ENCODE measurements at places on chromosomes 7 and 10.

- peak; percentile 11 for DNase-seq
These were observed 274.4 kb downstream of the THSD7A start for GRCh38 chr7:11557627-11558026.

GRCh38 chr10:119342335-119342734 lies 135.0 kb downstream of the GRK5 start:
- no peak for DNase-seq

DNA sequence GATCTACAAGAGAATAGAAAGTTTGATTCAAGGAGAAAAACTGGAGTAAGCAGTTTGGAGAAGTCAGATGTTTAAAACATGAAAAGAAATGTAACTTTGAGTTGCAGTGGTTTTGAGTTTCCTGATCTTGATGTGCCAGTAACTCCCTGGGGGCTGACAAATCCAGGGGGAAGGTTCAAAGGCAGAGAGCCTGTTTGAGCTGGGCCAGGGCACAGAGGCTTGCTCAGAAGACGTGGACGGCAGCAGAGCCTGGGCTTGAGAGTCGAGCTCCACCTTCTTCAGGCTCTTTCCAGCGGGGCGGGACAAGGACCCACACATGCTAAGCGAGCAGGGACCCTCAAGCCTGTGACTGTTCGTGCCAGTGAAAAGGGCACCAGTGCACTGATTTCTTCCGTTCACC lies 176.2 kb downstream of the MGMT start:
- no peak for DNase-seq

DNA sequence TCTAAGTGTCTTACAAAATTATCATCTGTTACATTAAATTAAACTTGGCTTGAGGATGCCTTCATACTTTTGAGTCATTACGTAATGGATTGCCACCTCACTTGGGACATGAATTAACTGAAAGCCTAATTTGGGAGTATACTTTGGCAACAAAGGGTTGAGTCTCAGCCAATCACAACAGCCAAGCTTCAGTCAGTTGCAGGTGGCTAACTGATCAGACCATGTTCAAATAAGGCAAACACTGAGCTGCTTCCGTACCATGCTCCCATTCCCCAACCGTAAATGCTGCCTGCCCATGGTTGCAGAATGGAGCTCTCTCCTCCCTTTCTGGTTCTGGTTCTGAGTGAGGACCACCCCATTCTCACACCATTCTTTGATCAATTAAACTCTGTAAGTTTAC lies 92.9 kb upstream of the STK17A start:
- DNase-seq = no peak

- no peak for DNase-seq
These were observed 268.4 kb downstream of the GPR37 start for GRCh38 chr7:124497176-124497575.

GRCh38 chr10:129120441-129120840 lies 346.6 kb upstream of the MGMT start:
- no peak for DNase-seq

DNA sequence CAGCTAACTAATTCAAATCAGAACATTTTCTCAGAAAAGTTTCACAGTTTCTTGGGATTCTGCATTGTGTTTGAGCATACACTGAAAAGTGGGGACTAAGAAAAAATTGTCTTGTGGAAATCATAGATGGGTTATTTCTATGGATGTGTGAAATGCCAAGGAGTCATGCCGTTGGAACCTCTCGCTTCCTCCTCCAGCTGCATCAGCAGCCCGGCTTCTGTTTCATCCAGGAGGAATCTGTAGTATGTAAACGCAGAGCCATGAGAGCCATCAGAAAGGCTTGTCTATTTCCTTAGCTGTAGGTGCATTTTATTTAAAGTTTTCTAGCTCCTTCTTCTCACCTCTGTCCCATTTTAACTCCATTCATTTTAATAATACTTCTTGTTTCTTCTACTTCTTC lies 1144.1 kb downstream of the GATA3 start:
- DNase-seq = peak; percentile 6

DNA sequence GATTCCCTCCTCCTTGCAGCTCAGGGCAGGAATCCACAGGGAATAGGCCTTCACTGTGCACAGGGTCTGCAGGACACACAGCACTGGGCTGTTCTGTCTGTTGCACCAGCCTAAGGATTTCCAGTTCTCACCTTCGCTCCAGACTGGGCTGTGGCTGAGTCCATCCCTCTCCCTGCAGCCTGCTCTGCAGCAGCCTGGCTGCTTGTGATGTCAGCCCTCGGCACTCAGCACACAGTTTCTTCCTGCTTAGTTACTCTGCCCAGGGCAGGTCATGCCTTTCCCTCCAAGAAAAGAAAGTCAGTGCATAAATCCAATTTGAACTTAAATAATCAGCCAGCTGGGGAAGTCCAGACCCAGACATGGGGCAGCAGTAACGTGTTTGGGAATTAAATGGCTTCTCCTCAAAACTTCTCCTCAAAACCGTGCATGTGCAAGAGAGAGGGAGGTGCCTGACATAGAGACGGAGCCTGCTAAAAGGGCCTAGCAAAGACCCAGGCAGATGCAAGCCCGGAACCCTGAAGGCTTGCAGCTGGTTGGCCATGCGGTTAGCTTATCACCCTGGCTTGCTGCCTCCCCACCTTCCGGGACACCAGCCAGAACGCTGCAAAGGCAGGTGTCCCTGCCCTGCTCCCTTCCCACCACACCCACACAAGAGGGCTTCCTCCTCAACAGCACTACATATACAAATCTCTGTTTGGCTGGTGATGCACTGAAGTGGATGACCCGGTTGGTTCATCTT lies 10.9 kb upstream of the GDF2 start:
- DNase-seq = no peak

- DNase-seq = no peak
These were observed 66.7 kb downstream of the HHEX start for GRCh38 chr10:92756201-92757065.

DNA sequence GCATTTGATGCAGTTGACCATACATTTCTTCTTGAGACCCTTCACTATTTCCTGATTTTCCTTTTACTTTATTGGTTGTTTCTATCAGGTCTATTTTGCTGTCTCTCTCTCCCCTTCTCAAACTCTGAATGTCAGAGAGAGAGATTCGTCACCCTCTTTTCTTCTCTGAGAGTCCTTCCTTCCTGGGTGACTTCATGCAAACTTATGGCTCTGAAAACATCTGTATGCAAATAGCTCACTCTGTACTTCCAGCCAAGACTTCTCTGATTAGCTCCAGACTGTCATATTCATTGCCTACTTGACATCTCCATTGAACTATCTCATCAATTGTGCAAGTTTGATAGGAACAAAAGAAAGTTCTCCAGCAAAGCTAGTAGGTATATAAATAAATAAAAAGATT lies 191.7 kb upstream of the KLF6 start:
- no peak for DNase-seq

GRCh38 chr10:30371954-30372353 lies 22.9 kb upstream of the MTPAP start:
- DNase-seq = no peak

DNA sequence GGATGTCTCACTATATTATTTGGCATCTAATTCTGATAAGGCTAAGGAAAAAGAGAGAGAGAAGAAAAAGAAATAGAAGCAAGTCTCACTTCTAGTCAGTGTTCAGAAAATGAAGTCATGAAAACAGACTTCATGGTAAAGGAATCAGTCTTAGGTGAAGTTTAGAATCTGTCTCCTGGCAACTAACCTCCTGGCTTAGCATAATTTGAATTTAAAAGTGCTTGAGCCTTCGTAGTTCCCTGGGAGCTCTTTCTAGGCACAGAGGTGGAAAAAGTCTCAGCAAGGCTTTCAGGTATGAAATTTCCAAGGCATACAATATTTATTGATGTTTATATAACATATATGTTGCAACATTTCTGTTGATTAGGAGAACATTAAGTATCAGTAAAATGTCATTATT lies 10.4 kb downstream of the CHRM2 start:
- no peak for DNase-seq

GRCh38 chr10:22268503-22268902 lies 47.7 kb upstream of the COMMD3 start:
- no peak for DNase-seq

DNA sequence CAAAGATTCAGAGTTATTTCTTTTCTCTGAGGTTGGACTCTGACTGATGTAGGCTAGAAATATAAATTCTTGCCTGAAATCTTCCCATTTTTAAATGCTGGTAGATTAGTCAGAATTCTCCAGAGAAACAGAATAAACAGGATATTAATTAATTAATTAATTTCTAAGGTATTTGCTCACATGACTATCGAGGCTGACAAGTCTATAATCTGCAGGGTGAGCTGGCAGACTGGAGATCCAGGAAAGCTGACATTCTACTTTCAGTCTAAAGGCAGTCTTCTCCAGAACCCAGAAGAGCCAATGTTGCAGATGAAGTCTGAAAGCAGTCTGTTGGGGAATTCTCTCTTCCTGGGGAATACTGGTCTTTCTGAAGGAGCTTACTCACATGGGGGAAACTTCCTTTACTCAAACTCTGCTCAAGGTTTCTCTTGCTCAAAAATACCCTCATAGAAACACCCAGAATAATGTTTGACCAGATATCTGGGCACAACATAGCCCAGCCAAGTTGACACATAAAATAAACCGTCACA lies 189.7 kb downstream of the KIF20B start:
- DNase-seq = peak; percentile 25

DNA sequence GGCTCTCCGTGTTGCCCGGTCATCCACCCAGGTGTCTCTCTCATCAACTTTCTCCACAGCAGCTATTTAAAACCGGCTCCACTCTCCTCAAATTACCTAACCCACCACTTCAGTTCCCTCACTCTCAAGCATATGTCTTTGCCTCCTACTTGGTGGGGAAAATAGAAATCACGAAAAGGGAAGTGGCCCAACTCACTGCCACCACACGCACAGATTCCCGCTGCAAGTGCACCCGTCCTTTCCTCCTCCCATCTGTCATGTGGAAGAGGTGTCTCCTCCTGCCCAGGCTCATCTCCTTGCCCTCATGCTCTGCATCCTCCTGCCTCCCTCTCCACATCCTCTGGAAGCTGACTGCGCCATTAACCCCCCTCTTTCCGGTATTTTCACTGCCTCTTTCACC lies 80.8 kb upstream of the MKX start:
- no peak for DNase-seq

DNA sequence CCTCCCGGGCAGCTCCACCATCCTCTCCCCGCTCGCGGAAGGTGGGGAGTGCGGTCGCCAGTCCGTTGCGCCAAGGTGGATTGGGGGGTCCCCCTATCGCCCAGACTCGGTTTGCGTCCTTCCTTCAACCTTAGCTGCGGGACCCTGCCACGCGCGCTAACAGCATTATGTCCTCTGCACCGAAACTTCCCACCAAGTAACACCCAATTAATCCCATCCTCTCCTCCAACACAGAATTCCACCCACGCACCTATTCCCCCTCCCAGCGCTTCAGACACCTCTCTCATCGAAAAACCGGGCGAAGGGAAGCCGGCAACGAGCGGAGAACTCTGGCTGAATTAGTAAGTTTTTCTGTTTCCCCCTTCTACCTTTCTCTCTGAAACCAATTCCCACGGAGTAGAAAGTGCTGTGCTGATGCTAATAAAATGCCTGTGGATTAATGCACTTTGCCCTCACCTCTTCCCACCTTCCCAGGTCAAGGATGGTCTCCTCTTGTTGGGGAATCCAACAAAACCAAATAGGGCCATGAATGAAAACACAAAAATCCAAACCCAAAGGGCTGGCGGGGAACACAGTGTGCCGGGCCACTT lies 947 bp downstream of the HOXA3 start:
- DNase-seq = no peak

GRCh38 chr7:127254163-127254684 lies 1.5 kb upstream of the GRM8 start:
- no peak for DNase-seq

GRCh38 chr7:117777335-117778142 lies 95.7 kb downstream of the CTTNBP2 start:
- DNase-seq = no peak

DNA sequence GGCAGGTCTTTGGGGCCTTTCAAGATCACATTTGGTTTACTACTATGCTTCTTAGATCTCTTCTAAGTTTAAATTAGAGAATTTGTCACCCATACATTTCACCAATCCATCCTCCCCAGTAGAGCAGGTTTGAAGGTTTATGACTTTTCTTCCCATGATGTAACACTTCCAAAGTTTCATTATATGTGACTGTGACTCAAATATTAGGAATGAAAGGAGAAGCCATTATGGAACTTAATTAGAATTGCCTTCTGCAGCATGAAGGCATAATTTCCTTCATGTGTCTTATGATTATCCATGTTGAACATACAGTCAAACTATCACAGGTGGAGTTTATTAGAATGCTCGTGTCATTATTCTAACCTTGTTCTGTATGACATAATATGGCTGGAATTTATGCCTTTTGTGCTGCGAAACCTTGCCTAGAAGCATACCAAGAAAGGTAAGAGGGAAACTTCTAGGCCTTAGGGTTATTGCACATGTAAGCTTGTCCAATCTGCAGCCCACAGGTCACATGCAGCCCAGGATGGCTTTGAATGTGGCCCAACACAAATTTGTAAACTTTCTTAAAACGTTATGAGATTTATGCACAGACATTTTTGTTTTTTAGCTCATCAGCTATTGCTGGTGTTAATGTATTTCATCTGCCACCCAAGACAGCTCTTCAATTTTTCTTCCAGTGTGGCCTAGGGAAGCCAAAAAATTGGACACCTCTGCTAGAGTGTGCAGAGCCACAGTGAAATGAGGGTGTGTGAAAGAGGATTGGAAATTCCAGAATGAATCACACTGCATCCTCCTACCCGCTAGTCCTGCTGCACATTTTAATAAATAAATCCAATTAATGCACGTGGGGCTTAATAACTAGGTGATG lies 133.6 kb downstream of the TMEM26 start:
- DNase-seq = no peak

- peak; percentile 10 for DNase-seq
These were observed 63.2 kb upstream of the OPALIN start for GRCh38 chr10:96421995-96422394.

DNA sequence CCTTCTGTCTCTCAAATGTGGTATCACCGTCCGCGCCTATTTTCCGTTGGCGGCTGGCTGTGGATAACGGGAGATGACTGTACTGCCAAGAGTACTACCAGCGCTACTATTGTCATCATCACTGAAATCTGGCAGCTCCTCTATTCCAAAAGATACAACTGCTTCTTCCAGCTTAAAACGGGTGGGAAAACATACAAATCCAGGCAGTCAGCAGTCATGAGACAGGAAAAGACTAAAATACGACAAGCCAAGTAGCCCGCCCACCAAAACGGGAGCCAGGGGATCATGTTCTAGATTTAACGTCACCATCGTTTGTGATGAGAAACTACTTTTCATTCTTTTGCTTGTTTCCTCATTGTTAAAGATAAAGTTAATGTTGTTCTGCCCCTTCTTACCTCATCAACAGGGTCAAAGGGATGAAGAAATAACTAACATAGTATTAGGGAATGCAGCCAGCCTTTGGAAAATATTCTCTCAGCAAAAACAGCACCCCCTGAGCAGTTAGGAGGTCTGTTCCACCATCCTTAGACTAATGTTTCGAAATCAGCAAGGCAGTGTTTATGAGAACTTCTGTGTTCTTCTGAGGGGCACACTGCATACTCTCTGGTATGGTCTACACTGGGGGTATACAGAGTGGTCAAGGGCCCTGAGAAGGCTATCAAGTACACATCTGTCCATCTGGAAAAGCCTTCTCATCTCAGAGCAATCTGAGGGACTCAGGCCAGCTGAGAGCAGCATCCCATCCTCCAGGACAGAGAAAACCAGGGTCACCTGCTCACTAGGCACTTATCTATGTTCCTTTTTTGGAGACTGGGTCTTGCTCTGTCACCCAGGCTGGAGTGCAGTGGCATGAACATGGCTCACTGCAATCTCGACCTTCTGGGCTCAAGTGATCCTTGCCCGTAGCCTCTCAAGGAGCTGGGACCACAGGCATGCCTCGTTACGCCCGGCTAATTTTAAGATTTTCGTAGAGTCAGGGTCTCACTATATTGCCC lies 47.5 kb downstream of the GNA12 start:
- no peak for DNase-seq

- DNase-seq = no peak
These were observed 352.7 kb downstream of the PHTF2 start for GRCh38 chr7:78151229-78151628.

Data from cardiac muscle cell (in vitro differentiated cells and primary cell).